ENCODE measurements at places on chromosomes 3 and 15.

- no peak for DNase-seq
Measured at GRCh38 chr15:98878862-98879261, 128.7 kb downstream of the PGPEP1L start.

DNA sequence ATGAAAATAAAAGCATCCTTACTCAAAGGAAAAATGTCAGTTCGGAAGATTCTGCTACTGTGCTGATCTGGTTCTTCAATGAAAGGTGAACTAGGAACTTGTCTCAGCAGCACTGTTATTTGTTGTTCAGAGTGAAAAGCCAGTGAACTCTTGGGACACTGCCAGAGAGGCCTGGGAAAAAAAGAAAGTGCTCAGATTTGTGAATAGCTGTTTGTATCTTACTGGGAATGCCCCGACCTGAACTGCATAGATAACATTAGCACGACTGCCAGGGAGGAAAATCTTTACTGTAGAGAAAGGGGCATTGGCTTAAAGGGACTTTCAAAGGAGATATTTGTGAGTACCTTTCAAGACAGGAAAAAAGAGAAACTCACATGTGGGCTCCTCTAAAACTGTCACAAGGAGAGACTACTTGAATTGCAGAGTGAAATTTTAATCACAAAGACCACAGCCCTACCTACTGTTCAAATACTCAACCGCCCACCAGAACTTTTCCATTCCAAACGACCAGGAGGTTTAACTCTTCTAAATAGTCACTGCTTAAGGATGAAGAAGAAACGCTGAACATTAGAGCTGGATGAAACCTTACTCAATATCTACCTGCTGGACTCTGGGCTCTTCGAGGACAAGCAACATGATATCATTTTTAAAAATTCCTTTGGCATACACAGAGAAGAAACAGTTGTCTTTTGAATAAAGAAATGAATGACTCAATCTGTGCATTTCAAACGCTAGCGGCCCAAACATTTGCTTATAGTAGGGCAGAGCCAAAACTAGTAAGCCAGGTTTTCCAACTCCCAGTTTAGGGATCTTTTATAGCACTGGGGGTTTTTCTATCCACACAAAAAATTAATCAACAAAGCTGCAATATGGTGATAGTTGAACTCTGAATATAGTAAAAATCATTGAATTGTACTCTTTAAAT, 13.4 kb downstream of the TAMM41 start:
- DNase-seq, result no peak

- no peak for DNase-seq
Measured at GRCh38 chr3:42511201-42511600, 8.8 kb downstream of the VIPR1 start.

GRCh38 chr3:88078932-88079331, 19.9 kb downstream of the ZNF654 start:
- no peak for DNase-seq

DNA sequence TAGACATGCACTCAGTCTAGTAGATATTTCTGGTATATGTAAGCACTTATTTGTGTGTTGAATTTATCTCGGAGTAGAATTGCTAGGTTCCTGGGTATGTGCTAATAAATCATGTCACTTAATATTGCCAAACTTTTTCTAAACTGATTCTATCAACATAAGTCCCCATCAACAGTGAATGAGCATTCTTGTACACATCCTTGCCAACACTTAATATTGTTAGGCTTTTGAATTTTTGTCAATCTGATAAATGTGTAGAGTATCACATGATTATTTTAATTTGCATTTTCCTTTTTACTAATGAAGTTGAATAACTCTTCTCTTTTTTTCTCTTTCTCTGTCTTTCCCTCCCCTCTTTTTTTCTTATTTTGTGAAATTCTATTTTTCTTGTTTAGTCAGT, 33.3 kb upstream of the CEMIP start:
- no peak for DNase-seq

DNA sequence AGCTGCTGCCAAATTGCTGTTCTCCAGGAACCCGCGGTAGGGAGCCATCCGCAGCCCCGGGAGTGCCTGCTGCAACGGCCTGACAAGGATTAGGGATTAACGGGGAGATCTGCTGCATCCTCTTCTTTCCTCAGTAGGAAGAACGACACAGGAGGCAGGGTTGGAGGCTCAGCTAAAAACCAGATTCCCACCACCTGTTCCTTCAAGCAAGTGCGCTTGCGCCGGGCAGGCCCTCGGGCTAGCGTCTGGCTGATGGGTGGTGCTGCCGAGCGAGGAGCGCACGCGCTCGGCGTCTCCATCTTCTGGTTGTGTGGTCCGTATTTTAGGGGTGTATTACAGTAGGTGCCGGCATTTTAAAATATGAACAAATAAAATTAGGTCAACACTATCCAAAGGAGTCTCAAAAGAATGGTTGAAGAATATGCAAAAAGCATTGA, 25.4 kb upstream of the SLC25A26 start:
- DNase-seq, result no peak

DNA sequence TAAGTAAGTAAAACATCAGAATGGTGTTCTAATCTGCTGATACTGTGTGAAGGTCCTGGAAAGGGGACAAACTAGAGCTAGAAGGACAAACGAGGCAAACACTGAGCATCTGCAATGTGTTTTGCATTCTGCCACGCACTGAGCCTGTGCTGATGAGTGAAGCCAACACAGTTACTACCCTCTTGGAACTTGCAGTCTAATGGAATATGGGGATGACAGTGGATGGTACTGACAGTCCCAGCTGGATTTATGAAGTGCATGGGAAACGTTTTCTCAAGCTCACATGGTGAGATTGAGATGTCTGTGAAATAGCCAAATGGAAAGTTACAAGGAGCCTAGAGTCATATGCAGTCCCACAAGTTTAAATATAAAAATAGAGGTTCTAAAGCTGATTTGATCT, 86.6 kb downstream of the FOXB1 start:
- no peak for DNase-seq

DNA sequence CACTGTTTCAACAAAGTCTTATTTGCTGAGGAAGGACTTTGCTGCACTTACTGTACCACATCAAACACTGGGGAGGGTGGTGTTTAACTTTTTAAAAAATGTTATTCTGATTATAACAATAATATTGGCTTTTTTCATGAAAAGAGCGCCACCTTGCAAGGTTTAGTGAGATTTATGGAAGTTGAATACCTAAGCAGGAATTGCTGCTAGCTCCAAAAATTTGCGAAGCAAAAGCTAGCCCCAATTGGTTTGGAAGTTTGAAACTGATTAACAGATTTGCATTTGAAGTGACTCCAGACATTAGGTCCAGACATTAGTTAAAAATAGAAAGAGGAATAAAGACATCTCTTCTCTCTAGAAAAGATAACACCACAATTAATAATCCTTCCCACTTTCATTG, 6.7 kb downstream of the ZIC1 start:
- DNase-seq, result no peak

GRCh38 chr15:90617171-90617570, 87.4 kb downstream of the CRTC3 start:
- no peak for DNase-seq

GRCh38 chr15:60752973-60753720, 274.2 kb upstream of the ICE2 start:
- DNase-seq, result no peak

DNA sequence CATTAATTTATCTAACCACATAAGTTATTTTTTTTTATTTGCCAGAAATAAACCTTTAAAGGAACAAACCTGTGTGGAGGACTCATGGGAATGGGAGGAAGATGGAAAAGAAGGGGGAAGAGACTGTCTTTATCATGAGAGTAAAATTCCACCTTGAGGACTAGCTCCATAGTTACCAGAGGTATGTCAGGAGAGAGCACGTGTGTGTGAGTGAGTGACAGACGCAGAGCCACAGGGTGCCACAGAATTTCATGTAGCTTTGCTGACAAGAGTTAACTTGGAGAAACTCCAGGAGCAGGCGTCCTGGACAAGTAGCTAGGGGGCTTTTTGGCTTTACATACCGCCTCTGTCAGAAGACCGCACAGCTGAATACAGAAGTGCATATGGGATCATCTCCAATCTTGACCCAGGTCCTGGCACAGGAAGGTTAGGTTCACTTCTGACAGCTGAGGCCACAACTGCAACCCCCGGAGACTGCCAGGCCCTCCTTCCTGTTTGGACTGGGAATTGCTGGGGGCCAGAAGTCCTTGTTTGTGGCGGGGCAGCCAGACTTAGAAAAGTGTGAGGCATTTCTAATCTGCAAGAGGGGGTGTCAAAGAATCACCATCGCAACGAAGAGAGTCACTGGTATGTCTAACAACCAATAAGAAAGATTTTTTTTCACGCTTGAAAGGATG, 197.8 kb upstream of the TPM1 start:
- DNase-seq, result no peak

GRCh38 chr3:194163697-194164096, 27.7 kb downstream of the HES1 start:
- no peak for DNase-seq

DNA sequence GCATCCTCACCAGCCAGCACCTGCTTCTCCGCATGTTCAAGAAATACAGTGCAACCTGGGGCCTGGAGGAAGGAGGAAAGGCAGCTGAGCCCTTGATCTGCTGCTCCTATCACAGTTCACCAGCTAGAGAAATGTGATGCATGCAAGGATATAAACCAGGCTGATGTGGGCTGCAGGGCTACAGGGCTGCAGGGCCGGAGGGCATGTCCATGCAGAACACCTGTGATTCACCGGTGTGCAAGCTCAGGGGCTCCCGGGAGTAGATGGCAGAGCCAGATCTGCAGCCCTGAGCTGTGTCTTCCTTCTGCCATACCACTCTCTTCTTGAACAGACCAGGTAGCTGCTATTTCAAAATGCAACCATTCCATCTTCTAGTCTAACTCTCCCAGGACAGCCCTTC, 84.9 kb downstream of the HMG20A start:
- DNase-seq, result no peak

DNA sequence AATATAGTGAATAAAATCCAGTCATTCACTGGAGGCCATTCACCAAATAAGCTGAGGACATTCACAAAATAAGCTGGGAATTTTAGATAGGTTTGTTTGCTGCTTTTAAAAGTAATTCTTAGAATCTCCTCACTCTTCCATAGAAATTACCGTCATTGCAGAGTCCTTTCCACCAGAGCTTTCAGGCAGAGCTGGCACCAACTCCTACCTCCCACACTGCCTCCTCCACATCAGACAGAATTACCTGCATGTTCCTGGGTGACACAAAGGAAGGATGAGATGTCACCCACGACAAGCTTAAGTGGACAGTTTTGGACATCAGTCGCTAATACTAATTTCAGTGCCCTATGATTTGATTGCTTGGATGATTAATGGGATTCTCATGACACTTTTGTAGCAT, 1113.2 kb downstream of the IGSF11 start:
- no peak for DNase-seq

DNA sequence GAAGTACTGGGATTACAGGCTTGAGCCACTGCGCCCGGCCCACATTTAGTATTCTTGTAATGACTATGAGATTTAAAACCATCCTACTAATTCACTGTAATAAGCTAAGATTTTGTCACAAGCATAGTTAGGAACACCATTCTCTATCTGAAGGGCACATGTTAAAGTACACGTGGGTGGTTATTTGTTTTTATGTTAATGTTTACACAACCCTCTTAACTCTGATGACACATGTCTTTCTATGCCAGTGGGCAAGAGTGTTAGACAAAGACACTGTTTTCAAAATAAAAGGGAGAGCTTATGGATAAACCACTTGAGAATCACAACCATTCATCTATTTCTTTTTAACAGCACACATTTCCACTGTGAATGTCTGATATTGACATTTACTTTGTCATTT, 537.6 kb upstream of the IL12A start:
- no peak for DNase-seq

DNA sequence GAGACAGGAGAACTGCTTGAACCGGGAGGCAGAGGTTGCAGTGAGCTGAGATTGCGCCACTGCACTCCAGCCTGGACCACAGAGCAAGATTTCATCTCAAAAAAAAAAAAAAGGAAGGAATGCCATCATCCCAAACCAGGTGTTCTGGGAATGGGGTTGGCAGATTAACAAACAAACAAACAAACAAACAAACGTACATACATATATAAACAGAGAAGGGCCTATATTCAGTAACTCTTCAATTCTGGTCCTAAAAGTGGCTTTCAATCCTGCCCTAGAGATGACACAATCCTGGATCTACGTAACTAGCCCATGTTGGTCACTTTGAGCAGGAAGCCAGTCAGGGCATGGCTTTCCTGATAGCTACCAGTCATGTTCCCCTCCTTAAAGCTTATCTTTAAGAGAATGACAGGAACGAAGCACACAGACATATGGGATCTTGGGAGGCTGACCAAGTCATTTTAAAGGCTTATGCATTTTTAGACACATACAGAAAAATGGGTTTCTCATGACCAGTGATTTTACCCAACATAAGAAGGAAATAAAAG, 29.9 kb upstream of the RAB11A start:
- no peak for DNase-seq

DNA sequence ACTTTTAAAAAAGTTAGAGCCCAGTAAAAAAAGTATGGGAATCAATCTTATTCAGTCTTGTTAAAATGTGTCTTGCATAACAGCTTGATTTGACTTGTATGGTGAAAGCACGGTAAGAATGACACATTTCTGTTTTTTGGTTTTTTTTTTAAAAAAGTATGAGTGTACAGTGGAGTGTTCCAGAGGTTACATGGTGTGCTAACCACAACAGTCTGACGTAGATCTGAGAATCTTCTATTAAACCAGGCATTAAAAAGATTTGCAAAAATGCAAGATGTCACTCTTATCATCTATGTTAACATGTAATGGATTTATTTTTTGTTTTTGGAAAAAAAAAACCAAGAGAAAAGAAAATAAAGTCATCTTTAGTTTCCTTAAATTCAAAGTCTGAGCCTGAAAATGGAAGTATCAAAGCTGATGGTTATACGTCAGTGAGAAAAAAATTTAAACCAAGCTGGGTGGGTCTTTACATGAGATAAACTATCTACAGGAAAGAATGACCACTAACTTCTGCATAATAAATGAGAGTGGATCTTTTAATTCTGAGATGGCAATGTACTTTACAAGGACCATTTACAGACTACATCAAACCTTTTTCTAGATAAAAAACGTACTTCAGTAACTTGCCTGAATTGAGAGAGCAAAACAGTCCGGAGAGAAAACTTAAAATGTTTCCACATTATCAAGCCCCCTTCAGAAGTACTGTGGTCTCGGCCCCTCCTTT, 1.6 kb downstream of the GABPB1 start:
- DNase-seq, result no peak

DNA sequence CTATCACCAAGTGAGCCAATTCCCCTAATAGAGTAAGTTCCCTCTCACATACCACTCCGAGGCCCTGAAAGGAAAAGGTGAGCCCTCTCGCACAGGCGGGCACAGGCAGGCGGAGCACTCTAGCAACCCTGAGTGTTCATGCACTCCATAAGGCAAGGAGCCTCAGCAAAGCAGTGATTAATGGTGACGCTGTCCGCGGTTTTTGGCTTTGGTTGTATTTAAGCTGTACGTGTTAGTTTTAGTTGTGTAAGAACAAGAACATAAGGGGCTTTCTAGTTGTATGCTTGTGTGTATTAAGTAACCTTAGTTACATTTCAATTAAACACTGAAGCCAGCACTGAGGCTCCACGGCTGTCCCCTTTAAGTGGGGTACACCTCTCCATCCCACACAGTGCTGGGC, 33.1 kb downstream of the KLHL25 start:
- DNase-seq, result no peak

GRCh38 chr3:69324362-69325025, 61.4 kb downstream of the FRMD4B start:
- DNase-seq, result no peak

GRCh38 chr3:110234831-110235230, 836.8 kb upstream of the NECTIN3 start:
- DNase-seq, result no peak

- DNase-seq, result no peak
Measured at GRCh38 chr3:168671091-168671490, 575.4 kb upstream of the GOLIM4 start.
